ENCODE measurements at places on chromosomes 6 and 20.
A peak's percentile ranks its signal among the peaks of the same experiment; 100 is the strongest.

- no peak for DNase-seq
These were observed 1059.8 kb upstream of the MAP3K7 start for GRCh38 chr6:91646649-91647048.

DNA sequence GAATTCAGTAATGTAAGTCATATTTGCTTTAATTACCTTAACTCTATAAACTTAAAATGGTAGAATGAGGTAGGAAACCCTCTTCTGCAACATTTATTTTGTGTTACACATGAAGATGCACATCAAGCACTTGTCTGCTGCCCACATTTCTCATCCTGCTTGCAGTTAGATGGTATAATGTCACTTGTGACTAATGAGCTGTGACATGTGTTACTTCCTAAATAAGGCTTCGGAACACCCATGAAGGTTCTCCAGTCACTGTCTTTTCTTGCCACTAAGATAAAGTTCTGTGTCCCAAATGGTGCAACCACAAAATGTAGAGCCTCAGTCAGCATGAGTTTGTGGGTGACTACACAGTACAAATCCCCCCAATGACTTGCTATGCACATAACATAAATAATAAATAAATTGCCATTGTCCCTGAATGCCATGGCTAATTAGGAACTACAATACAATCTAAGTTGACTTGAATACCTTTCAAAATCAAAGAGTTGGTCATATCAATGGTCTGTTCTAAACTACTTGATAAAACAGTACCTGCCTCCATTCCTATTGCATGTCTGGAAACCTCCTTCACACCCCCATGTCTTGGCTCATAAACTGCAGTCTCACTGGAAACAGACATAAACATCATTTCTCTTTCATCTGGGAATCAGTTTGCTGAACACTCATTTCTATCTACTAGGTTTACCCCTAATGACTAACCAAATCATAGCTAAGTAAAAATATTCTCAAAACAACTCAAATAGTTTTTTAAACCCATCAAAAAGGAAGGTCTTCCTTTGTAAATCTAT lies 157.2 kb downstream of the PTPRK start:
- DNase-seq = no peak

DNA sequence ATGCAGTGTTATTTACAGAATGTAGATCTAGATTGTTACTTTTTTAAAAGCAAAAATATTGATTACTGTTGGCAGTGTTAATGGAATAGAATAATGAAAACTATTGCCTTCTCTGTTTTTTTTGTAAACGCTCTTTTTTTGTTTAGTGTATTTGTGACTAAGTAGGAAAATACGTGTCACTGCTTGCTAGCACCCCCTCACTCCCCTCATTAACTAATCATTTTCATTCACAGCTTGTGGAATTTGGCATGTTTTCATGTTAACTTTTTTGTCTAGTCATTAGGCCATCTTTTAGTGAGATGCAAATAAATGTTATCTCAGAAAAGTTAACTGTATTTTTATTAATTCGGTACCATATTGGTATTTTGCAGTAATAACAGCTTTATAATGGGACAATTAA lies 29.8 kb downstream of the ADGRG6 start:
- peak; percentile 18 for DNase-seq

DNA sequence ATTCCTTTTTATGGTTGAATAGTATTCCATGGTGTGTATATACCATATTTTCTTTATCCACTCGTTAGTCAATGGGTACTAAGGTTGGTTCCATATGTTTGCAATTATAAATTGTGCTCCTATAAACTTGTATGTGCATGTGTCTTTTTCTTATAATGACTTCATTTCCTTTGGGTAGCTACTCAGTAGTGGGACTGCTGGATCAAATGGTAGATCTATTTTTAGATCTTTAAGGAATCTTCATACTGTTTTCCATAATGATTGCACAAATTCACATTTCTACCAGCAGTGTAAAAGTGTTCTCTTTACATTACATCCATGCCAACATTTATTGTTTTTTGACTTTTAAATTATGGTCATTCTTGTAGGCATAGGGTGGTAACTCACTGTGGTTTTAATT lies 164.3 kb downstream of the TASP1 start:
- peak; percentile 20 for DNase-seq

GRCh38 chr6:42380228-42380979 lies 71.3 kb downstream of the TRERF1 start:
- no peak for DNase-seq

GRCh38 chr6:15038013-15038791 lies 207.7 kb upstream of the JARID2 start:
- DNase-seq = no peak

GRCh38 chr6:100751590-100751989 lies 129.5 kb downstream of the ASCC3 start:
- DNase-seq = no peak

DNA sequence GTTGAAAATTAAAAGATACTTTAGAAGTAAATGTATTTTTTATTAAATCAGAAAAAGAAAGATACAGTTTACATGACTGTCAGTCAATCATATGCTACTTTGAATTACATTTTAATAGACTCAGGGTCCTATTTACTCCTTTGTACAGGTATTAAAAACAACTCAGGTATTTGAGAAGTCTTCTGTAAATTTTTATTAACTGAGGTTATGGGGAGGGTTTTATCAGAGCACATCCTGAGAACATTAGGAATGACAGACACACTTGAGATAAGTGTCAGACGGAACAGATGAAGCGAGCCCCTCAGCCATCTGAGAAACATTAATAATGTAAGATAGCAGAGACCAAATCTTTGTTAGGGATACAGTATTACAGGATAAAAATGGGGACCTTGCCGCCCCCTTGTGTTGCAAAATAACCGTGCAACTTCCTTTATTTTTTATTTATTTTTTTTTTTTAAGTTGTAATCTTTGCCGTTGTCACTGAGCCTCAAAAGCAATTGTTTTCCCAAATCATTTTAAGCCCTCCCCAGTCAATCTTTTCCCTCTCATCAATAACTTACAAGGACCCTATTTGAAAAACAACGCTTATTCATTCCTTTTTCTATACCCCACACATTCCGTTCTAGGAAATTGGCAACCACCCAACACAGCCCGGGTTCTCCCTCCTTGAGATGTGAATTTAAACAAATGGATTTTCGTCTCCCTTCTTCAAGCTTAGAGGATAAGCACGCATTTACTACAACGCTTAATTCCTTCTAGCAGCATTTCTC lies 126.7 kb downstream of the BCAS1 start:
- DNase-seq = peak; percentile 51

GRCh38 chr6:68233623-68234022 lies 401.5 kb upstream of the ADGRB3 start:
- DNase-seq = peak; percentile 32

GRCh38 chr20:62012631-62013030 lies 53.0 kb downstream of the TAF4 start:
- DNase-seq = no peak

DNA sequence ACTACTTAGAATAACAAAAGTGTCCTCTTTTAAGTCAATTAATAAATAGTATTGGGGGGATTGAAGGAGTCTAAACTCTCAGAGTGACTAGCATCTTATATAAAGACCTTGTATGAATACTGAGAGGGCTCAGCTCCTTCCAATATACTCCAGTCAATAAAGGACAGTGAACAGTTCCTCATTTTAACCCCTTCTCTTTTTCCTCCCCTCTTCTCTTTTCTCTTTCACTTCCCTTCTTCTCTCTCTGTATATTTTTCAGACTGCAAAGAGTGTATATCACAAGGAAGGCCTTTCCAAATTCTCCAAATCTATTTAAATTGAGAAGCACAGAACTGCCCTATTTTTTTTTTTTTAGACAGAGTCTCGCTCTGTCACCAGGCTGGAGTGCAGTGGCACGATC lies 99.5 kb downstream of the CD164 start:
- DNase-seq = no peak

DNA sequence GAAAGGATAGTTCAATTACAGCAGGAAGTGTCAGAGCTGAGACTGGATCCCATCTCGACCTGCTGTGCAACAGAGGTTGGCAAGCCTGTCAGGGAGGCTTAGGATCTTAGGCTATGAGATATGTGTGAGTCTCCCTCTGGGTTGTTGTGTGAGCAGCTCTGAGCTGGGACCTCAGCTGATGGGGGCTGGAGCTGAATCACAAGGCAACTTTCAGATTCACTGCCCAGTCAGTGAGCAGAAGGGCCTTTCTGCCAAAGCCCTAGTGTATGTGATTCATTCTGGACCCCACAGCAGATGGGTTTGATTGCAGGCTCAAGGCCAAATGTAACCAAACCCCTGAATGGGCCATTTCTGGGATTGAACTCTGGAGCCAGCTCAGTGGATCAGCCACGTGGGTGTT lies 4.5 kb downstream of the PI3 start:
- DNase-seq = no peak

DNA sequence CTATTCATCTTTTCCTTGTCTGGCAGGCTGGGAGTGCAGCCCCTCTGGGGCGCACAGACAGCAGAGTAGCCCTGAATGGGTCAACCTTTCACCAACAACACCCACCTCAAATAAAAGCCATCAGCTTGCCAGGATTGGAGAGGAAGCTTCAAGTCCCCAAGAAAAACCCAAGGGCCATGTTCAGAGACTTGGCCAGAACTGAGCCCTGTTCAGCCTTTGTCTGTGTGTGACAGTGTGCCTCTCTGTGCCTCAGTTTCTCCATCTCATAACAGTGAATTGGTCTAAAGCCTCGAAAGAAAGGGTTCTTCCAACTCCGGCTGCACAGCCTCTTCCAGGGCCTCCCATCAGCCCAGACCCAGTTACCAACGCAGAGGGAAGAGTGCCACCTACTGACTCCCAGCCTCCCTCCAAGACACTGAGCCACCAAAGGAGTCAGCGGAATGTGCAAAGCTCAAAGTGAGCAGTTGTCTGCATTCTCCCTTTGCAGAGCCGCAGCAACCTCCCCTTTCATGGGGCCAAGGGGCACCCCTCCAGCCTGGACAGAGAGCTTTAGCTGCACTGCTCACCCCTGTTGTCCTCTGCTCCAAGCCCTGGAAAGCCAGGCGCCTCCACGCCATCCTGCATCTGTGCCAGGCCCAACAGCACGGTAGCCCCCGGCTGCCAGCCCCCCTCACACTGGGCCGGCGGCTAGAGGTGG lies 82.7 kb upstream of the TOP1 start:
- DNase-seq = peak; percentile 61

- DNase-seq = no peak
These were observed 185.9 kb upstream of the FOXA2 start for GRCh38 chr20:22770241-22770800.

DNA sequence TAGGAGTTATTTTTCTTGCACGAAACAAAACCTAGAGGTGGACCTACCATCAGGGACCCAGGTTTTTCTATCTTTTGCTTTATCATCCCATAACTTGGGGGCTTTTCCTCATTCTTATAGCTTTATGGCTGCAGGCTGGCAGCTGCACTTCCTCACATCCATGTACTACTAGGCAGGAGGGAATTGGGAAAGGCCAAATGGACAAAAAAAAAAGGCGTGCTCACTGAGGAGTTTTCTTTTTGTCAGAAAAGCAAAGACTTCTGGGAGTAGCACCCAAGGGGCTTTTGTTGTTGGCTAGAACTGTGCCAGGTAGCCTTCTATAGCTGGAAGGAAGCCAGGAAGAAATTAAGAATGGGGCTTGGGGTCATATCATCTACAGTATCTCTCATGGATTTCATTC lies 61.4 kb downstream of the SLX4IP start:
- DNase-seq = no peak

GRCh38 chr20:38872491-38873049 lies 53.6 kb upstream of the FAM83D start:
- DNase-seq = no peak

- no peak for DNase-seq
These were observed 155.3 kb downstream of the ZMYND8 start for GRCh38 chr20:47201074-47201730.

- no peak for DNase-seq
These were observed 7.3 kb downstream of the PSORS1C2 start for GRCh38 chr6:31131595-31131994.

DNA sequence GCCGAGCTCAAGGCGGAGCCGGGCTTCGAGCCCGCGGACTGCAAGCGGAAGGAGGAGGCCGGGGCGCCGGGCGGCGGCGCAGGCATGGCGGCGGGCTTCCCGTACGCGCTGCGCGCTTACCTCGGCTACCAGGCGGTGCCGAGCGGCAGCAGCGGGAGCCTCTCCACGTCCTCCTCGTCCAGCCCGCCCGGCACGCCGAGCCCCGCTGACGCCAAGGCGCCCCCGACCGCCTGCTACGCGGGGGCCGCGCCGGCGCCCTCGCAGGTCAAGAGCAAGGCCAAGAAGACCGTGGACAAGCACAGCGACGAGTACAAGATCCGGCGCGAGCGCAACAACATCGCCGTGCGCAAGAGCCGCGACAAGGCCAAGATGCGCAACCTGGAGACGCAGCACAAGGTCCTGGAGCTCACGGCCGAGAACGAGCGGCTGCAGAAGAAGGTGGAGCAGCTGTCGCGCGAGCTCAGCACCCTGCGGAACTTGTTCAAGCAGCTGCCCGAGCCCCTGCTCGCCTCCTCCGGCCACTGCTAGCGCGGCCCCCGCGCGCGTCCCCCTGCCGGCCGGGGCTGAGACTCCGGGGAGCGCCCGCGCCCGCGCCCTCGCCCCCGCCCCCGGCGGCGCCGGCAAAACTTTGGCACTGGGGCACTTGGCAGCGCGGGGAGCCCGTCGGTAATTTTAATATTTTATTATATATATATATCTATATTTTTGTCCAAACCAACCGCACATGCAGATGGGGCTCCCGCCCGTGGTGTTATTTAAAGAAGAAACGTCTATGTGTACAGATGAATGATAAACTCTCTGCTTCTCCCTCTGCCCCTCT lies 1.1 kb downstream of the CEBPB start:
- peak; percentile 40 for DNase-seq

DNA sequence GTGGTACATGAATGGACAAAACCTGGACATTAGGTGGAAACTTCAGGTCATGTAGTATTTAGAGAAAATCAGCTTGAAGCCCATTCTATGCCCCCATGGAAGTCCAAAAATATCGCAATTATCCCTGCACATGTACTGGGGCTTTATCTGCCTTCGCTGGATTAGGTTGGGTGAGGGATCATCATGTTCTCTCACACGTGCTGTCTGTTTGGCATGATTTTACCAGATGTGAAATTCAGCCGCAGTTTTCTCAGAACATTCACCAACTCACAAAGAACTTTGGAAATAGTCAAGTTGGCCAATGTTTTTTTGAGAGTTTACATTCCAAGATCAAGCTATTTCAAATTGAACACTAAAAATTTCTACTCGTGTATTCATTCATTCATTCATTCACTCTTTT lies 459.8 kb upstream of the CITED2 start:
- no peak for DNase-seq

- DNase-seq = no peak
These were observed 17.0 kb downstream of the ADGRB3 start for GRCh38 chr6:68652117-68652536.

DNA sequence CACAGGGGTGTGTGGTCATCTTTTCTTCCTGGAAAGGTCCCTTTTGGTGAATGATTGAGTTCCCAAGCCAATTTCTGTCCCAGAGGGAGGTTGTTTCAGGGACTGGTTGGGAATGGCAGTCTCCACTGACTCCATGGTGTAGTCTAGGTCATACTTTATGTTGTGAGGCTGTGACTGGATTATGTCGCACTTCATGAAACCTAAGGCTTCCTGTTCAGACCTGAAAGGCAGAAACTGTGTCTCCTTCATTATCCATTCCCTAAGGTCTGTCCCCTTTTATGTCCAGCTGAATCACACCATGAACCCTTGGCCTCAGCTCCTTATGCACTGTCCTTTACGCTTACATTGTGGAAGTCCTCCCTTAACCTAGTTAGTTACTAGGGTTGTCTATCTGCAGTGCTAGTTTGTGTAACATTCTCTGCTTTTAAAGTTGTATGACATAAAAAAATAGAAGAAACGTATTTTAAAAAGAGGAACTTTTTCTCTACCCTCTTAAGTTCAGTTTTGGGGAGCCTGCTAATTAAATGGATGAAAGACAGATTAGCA lies 191.3 kb downstream of the JARID2 start:
- no peak for DNase-seq

Data from fibroblast of skin of right quadriceps (primary cell).